Thyroid gland (tissue), 4 donors: ENCODE measurements at places on chromosomes 6 and 20. TPM values are rescaled to one million over a fixed set of nuclear protein-coding genes. Genes with fewer than 3 reads are reported as not detected.

DNA sequence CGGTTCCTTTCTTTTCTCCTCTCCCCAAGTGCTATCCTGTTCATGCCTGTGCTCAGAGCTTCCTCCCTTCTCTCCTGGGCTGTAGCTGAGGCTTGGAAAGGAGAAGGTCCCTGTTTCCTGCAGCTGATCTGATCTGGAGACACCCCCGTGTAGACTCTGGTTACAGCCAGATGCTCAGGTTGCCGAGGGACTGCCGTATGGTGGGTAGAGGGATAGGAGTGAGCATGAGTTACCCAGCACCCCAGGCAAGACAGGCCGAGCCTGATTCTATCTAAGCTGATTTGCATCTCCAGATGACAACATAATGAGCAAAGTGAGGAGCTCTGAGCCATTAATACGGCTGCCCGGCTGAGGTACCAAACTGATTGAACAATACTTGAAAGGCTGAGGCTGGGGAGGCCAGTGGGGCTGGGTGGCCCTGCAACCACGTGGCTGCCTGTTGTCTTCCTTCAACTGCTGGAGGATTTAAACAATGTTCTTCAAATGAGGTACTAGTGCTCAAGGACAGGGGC is 91.8 kb downstream of the ASXL1 start:
- no peak for DNase-seq

ABHD16B gene
- total RNA-seq = not detected

ADGRF1 gene
- 15.1 TPM for total RNA-seq

DNA sequence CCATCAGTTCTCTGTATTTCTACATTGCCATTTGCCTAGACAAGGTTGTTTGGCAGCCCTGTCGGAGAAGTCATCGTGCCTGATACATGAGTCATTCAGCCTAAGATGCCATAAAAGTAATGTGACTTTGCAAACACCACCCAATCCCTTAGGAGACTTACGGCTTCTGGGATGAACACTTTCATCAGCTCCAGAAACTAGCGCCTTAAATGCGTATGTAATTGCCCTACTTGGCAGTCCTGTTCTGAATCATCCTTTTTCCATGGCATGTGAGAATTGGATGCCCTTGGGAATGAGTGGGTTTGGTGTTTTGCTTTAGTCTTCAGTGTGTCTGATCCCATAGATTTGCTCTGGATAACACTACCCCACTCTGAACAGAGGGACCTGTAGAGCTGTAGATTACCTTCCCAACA is 158.5 kb downstream of the SASH1 start:
- no peak for DNase-seq

GRCh38 chr20:23639490-23639958 is 1.8 kb upstream of the CST3 start:
- DNase-seq = no peak

GRCh38 chr6:108004861-108005260 is 46.9 kb upstream of the SEC63 start:
- DNase-seq = no peak

DNA sequence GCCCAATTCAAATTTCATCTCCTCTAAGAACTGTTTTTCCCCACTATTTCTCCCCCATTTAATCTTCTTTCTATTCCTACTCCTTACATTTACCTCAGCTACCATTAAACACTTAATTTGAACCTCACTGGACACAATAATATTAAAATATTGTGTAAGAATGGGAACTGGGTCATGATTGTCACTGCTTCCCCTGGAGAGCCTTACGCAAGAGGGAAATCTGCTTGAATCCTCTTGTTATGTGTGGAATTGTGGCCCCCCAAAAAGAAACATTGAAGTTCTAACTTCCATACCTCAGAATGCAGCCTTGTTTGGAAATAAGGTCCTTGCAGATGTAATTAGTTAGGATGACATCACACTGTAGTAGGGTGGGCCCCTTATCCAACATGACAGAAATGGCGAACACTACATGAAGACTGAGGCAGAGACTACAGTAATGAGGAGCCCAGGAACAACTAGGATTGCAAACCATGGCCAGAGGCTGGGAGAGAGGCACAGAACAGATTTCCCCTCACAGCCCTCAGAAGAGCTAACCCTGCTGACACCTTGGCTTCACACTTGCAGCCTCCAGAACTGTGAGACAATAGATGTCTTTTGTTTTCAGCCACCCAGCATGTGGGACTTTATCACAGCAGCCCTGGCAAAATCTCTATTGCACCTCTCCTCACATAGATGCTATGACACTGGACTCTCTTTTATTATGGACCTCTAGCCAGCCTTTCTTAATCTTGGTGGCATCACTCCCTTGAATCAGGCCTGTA is 29.9 kb downstream of the HIVEP2 start:
- DNase-seq = no peak

KCNS1 gene
- not detected for total RNA-seq

FAM217A gene
- 0.27 TPM for total RNA-seq

ELOVL4 gene
- 0.88 TPM for total RNA-seq

- no peak for DNase-seq
Observed at GRCh38 chr6:73888050-73888449, 192.0 kb downstream of the CD109 start.

GRCh38 chr6:12228447-12229146 is 61.6 kb upstream of the EDN1 start:
- no peak for DNase-seq

GRCh38 chr6:139569566-139569965 is 195.1 kb upstream of the CITED2 start:
- DNase-seq = no peak

- DNase-seq = no peak
Observed at GRCh38 chr6:3819161-3820110, 29.7 kb upstream of the FAM50B start.

DNA sequence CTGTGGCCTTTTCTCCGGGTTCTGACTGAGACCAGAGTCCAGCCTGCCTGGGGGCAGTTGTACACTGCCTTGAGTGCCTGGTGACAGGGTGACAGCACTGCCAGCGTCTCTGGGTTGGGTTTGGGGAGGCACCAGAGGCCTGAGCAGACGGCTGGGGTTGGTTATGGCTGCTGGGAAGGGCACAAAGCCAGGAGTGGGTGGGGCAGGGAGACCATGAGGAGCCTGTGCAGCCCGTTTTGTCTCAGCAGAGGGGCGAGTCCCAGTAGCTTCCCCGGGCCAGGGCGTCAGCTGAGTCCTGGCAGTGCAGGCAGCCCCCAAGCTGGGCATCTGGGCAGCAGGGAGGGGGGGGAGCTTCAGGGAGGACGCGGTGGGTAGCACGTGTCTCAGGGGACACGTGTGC is 15.3 kb upstream of the SULF2 start:
- DNase-seq = no peak

GRCh38 chr6:11206576-11206975 is 25.9 kb downstream of the NEDD9 start:
- no peak for DNase-seq

GRCh38 chr6:128251445-128252340 is 268.7 kb downstream of the PTPRK start:
- no peak for DNase-seq

GRCh38 chr20:60144974-60145527 is 186.8 kb downstream of the CDH26 start:
- DNase-seq = no peak

- DNase-seq = no peak
Observed at GRCh38 chr6:167046861-167047495, 47.8 kb downstream of the CEP43 start.

KCNK15 gene
- 3.9 TPM for total RNA-seq

- no peak for DNase-seq
Observed at GRCh38 chr20:39290575-39290974, 328.4 kb downstream of the DHX35 start.

CRISP3 gene
- not detected for total RNA-seq

DNA sequence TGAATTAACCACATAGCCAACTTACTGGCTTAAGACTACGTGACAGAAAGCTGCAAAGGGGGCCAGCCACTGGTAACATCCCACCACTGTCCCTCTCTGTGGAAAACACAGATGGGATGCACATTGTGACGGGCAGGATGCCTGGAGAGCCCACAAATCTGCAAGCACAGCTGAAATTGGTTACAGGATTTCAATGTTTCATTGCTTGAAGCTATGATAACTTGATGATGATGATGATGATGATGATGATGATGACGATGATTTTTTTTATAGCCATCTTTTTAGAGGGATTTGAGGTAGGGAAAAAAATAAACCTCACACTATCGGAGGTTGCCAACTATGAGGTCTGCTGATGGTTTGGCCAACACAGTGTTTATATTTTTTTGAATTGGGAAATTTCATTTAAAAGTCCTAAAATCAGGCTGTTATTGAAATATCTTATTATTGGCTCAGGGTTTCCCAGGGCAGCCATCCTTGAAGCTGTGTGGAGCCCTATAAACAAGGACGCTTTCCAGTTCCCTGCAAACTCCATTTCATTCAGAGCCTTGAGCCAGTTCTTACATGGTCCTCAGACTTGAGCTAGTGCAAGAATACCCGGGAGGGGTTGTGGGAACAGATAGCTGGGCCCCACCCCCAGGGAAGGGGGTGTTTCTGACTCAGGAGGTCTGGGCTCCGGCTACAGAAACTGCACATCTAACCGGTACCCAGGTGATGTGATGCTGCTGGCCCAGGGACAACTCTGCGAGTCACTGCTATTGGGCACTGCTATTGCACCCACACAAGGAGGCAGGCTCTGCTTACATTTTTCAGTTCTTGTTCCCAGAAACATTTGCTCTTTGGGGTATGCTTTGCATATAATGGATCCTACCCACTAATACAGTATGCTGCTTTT is 27.1 kb downstream of the BCAS1 start:
- DNase-seq = no peak

OOEP gene
- not detected for total RNA-seq

GRCh38 chr6:77231438-77232305 is 231.6 kb downstream of the HTR1B start:
- peak; percentile 20 for DNase-seq

MCCD1 gene
- not detected for total RNA-seq

DNA sequence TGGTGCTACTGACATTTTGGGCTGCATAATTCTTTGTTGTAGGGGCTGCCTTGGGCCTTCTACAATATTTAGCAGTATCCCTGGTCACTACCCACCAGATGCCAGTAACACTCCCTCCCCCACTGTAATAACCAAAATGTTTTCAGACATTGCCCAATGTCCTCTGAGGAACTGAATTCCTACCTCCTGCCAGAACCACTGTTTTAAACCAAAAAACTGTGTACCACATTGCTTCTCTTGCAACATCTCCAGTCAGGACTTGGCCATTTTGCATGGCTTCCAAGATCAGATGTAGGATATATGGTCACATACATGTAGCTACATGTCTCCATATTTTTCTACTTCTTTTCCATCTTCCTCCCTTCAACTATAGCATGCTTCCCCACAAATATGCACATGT is 97.4 kb upstream of the IFNGR1 start:
- no peak for DNase-seq
